Stimulated activated CD4-positive, alpha-beta T cell treated with anti-CD3 and anti-CD28 coated beads, Interleukin-1b, Interleukin-23, amount 100 ng/mL, for 1 hour (primary cell): ENCODE measurements at places on chromosomes 1 and 21.

DNA sequence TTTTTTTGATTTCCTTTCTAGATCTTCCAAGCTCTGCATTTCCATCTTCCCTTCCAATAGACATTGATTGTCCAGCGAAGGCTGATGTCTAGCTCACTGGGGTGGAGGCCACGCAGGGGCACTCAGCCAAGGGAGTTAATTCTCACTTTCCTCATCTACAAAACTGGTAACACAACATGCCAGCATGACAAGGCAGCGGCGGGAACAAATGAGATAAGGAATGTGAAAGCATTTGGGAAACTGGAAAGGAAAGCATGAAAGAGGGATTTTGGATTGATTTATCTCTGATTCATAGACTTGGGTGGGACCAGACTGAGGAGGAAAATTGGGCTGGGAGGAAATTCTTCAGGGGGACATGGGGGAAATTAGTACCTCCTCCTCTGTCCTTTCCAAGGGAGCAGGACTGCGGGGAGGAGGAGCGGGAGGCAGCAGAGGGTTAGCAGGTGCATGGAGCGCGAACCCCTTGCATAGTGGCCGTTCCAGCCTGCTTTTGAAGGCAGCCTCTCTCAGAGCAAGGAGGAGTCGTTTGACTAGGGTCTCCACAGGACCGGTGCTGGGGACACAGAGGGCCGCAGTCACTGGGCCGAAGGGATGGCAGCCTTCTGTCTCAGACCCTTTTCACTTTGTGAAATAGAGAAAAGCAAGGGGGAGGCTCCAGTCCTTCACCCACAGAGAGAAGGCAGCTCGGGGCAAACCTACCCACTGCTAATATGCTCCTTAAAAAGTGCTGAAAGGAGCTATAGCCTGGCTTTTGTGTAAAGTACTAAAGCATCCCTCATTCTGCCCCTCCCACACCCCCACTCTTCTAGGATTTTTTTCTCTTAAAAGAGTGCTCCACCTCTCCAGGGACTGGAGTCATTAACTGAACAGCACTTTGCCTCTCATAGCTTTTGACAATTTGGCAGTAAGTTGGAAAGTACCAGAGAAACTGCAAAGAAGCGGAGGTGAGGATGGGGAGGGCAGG, 89.2 kb downstream of the PLXNA2 start:
- no peak for DNase-seq

- DNase-seq: no peak
Measured at GRCh38 chr1:53966794-53967193, 20.6 kb downstream of the LRRC42 start.

DNA sequence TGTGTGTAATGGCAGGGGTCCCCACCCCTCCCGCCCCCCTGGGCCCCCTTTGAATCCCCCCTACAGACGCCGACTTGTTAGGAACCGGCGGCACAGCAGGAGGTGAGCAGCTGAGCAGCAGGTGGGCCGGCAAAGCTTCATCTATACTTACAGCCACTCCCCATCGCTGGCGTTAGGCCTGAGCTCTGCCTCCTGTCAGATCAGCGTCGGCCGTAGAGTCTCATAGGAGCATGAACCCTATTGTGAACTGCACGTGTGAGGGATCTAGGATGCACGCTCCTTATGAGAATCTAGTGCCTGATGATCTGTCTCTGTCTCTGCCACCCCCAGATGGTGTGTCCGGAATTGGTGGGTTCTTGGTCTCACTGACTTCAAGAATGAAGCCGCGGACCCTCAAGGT, 14.9 kb upstream of the VPS26C start:
- DNase-seq: no peak

DNA sequence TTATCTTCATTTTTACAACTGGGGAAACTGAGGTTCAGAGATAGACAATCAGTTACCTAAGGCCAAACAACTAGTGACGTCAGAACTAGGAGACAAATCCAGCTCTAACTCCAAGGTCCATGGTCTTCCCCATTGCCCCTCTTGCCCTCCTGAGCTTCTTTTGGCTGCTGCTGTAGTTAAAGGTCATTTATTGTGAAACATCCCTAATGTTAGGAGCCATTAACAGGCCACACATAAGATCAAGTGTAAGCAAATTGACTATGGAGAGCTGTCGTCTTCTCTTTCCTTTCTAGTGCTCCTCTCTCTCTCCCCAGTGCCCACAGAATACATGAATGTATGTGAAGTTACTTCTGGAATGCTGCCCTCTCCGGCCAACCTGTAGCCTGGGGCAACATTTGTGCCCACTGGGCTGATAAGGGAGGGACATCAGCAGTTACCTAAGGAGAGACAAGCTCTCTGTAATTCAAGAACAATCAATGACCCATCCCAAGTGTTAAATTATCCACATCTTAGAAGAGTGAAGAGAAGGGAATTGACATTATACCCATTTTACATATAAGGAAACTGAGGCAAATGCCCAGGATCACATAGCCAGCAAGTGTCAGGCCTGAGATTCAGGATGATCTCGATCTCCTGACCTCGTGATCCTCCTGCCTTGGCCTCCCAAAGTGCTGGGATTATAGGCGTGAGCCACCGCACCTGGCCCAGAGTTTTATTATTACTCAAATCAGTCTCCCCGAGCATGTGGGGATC, 40.1 kb downstream of the PTAFR start:
- no peak for DNase-seq

DNA sequence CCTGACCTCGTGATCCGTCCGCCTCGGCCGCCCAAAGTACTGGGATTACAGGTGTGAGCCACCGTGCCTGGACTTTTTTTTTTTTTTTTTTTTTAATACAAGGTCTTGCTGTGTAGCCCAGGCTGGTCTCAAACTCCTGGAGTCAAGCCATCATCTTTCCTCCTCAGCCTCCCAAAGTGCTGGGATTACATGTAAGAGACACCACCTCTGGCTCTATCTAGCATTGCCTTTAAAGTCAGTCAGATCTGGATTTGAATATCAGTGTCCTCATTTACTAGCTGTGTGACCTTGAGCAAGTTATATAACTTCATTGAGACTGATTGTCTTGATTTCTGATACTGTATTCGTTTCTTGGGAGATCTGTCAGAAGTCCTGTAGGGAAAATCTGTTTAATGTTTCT, 6.6 kb downstream of the MAP3K21 start:
- no peak for DNase-seq

GRCh38 chr1:208157769-208158168, 86.4 kb downstream of the PLXNA2 start:
- no peak for DNase-seq

DNA sequence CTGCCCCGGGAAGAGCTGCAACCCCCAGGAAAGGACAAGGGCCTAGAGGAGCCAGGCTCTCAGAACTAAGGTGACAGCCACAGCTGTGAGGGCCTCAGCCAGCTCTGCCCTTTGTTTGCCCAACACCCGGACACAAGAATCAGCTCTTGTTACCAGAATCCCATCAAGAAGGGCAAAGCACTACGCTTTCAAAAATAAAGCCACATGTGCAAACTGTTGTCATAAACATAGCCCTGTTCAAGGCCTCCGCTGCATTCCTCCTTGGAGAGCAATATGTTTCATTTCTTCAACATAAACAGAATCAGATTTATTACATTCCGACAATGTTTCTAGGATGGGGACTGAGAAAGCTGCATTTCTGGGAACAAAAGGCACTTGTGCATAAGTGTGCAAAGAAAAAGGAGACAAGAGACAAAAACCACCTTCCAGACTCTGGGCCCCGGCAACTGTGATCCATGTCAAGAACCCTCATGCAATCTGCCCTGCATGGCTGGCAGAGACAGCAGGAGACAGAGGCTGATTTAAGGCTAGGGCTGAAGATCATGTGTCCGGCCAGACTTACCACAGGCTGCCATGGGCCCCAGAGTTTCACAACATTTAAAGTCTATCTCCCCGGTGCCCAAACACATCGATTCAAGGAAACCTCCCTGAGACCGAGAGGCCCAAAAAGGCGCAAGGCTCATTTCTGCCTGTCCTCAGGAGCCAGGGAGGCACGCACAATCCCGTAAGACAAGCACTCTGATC, 71.0 kb downstream of the SSBP3 start:
- DNase-seq: no peak
